ENCODE measurements at places on chromosomes 16 and 17.

DNA sequence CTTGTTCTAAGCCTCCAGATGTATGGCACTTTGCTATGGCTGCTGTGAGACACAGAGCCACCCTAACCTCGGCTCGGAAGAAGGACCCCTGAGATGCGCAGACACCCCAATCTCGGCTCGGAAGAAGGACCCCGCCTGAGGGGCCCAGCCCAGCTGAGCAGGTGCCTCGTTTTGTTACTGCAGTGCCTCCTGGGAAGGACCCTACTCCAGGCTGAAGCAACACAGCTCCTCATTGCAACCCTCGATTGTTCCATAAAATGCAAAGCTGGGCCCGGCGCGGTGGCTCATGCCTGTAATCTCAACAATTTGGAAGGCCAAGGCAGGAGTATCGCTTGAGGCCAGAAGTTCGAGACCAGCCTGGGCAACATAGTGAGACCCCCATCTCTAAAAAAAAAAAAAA is 61.3 kb downstream of the C16orf95 start:
- no peak for DNase-seq

- no peak for DNase-seq
These were observed 505.3 kb downstream of the HAPSTR1 start for GRCh38 chr16:9596788-9597187.

DNA sequence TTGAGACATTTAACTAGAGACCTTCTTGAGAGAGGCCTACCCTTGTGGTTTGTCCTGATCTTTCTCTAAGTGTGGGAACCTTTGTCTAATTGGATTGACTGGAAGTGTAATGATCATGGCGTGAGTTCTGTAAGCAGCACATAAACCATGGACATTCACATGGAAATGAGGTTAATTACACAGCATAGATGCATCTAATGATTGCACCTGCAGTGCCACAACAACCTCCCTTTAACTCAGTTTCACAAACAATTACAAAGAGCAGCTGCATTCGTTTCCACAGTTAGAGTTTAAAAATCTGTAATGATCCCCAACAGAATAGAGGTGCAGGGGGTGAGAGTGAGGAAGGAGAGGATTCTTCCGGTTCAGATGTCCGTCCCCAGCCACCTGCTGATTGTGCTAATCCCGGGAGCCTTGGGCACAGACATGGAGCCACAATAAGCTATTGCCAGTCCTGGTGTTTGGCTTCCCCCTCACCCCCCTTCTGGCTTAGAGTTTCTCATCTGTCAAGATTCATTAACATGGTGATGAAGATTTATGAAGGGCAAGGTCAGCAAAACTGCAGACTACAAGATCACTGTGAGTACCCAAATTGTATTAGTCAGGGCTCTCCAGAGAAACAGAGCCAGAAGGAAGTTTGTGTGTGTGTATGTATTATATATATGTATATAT is 659.2 kb upstream of the SOX9 start:
- DNase-seq, result no peak

DNA sequence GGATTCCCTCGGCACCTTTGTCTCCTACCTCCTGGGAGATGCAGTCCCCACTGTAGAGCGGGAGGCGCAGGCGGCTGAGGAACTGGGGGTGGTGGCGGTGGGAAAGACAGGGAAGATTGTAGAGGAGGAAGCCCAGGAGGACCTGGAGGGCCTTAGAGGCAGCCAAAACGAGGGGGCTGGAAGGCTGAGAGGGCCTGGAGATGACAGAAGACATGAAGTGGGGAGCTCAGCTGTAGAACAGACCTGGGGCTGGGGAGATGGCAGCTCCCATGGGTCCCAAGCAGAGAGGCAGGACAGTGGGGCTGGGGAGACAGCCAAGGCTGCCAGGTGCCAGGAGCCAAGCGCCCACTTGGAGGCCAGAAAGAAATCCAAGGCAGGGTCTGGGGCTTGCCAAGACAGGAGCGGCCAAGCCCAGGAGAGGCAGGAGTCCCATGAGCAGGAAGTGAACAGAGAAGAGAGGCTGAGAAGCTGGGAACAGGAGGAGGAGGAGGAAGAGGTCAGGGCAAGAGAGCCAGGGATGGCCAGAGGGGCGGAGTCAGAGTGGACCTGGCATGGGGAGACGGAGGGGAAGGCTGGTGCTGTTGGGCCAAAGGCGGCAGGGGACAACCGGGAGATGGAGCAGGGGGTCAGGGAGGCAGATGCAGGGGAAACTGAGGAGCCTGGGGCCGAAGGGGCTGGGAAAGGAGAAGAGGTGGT is 803 bp downstream of the APOBR start:
- no peak for DNase-seq

DNA sequence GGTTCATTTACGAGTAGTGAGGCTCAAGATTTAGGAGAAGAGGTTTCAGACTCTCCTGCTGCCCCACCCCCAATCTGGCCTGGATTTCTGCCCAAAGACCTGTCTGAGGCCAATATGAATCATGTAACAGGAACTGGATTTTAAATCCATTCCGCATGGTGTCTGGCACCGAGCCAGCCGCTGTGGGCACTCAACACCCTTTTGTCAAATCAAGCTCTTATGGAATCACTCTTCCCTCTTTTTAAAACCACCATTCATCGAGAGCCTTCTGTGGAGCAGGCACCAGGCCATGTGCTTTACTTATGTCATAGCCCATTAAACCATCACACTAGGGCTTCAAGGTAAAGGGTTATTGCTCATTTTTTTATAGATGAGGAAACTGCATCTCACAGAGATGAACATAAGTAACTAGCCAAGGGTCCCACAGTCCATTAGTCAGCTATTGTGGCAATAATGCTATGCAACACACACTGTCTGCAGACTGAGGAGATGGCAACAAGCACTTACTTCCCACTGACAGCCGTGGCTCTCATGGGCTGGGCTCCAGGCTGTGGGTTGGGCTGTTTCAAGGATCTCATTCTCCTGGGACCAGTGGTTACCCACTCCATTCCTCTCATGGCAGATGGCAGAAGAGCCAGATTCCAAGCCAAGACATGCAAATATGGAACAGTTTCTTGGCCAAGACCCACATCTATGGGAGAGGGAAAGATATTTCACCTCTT is 93.6 kb downstream of the WSCD1 start:
- no peak for DNase-seq

DNA sequence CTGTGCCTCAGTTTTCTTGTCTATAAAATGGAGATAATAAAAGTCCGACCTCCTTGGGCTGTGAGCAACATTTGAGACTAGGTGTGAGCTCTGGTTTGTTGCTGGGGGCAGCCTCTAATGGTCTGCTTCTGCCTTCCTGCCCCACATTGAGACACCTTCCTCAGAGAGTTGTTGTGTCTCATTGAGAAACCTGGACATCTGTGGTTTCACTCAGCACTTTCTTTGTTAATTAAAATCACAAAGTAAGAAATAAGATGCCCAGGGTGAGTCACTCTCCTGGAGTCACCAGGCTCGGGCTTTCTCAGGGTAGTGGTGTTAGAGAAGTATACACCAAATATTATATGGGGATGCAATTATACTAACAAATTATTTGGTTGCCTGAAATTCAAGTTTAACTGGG is 389.2 kb upstream of the SALL1 start:
- DNase-seq, result no peak

DNA sequence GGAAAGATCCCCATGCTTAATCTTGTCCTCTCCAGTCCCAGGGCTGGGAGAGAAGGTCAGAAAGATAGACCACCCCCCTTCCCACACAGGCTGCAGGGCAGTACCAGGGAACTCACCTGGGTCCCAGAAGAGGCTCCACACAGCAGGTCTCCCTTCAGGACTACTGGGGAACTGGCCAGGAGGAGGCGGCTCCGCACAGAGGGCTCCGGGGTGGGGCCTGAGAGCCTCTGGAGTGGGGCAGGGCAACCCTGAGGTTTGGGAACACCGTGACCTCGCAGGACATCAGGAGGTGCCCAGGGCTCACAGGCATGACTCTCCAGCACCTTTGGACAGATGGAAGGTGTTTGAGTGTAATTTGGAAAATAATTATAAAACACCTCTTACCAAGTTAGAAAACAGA is 11.0 kb downstream of the ABCA3 start:
- no peak for DNase-seq

DNA sequence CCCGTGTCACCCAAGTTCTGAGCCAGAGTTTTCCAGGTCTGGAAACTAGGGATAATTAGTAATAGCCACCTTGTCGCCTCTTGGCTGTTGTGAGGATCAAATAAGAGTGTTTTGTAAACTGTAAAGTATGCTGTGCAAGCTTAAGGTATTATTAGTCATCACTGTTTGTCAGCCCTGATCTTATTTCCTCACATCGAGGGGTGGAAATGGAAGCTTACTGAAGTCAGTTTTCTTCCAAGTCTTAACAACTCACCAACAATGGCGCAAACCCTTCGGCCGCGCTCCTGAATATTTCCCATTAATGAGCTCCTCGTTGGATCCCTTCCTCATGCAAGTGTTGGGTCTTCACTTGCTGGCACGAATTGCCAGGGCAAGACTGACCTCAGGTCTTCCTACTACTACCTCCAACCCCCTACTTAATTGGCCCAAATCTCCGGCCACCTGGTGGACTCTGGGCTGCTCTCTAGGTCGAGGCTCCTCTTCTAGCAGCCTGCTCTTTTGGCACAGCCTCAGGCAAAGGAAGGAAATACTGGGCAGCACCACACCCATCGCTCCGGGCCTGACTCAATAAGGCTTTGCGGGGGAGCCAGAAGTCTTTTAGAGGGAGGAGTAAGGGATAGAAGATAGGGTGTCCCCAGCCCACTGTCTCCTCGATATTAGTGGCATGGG is 885 bp upstream of the SLC35B1 start:
- no peak for DNase-seq

GRCh38 chr17:29042679-29043538 is at the start of gene PIPOX:
PIPOX (plus strand) TSS chr17:29043141; CDS start chr17:29043226, 85 bp downstream.
- no peak for DNase-seq

- DNase-seq, result peak; percentile 16
These were observed 445 bp downstream of the CIAO2B start for GRCh38 chr16:66933776-66934137.

DNA sequence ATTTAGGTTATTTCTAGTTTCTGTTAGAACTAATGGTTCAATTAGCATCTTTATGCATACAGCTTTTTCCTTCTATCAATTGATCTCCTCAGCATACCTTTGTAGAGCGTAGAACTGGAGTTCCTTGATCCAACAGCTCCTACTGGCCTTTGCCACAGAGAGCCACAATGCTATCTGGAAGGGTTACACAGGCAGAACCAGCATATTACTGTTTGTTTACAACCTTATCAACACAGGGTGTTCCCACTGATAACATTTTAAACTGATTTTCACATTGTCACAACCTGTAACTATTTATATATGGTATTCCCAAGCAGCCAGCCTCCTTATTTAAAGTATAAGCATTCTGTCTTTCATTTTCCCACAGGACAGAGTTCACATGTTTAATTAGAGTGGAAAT is 382.2 kb downstream of the MAF start:
- no peak for DNase-seq

GRCh38 chr16:55964923-55965475 is 89.8 kb upstream of the CES5A start:
- no peak for DNase-seq

- no peak for DNase-seq
These were observed 30.0 kb downstream of the IL21R start for GRCh38 chr16:27431773-27432532.

GRCh38 chr16:50308237-50308965 is 42.0 kb downstream of the ADCY7 start:
- DNase-seq, result no peak

- DNase-seq, result no peak
These were observed 32.0 kb downstream of the SPHK1 start for GRCh38 chr17:76416457-76416856.

DNA sequence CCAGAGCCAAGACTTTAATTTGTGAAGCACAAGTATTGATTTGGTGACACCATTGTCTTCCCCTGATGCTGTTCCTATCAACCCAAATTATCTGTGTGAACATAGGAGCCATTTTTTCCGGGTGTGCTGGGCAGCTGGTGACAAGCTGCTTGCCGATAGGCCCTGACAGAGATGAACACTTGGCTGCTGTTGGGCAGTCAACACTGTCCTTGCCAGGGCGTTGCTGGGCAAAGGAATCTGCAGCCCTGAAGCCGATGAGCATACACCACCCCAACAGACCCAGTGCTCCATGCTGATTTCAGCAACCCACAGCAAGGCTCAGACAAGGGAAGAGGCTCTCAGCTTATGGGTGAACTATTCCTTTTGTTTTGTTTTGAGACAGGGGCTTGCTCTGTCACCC is 105.4 kb downstream of the YPEL2 start:
- DNase-seq, result no peak

DNA sequence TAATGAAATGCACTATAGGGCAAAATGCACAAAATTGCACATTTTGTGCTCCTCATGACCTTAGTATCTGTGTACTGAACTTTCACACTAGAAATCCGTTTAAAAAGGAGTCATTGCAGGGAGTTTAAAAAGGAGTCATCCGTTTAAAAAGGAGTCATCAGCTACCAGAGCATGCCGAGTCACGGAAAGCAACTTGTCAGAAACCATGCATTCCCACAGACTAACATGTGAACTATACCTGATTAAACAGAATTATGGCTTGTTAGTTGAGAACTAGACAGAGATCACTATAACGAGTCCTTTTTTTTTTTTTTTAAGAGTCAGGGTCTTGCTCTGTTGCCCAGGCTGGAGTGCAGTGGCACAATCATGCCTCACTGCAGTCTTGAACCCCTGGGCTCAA is 35.9 kb downstream of the SLC6A4 start:
- no peak for DNase-seq

- DNase-seq, result no peak
These were observed 79.6 kb upstream of the TEKT1 start for GRCh38 chr17:6910987-6911603.

- no peak for DNase-seq
These were observed 184.0 kb downstream of the CYLD start for GRCh38 chr16:50925758-50926357.

DNA sequence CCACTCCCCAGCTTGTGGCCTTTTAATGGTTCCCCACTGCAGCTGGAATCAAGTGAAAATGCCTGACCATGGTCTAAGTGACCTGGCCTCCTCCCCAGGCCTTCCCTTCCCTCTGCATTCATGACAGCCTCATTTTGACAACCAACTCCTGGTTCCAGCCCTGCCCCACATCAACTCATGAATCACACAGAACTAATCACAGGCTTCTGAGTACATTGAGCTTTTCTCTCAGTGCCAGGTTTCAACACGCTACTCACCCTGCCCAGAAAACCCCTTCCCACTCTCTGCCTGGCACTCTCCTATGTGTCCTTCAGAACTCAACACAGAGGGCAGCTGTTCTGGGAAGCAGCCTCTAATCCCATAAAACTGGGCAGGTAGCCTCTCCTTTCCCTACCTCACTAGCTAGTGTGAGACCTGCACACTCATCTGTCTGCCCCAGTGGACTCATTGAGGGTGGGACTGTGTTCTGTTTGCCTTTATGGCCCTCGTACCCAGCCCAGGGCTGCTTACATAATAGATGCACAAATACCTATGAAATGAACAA is 313.6 kb downstream of the GRIN2A start:
- no peak for DNase-seq

GRCh38 chr17:51601622-51602261 is 341.4 kb downstream of the UTP18 start:
- DNase-seq, result no peak

- DNase-seq, result no peak
These were observed 345.8 kb upstream of the CDH5 start for GRCh38 chr16:66020642-66021041.

- no peak for DNase-seq
These were observed 11.7 kb upstream of the MAF start for GRCh38 chr16:79612207-79612606.

GRCh38 chr16:425740-426114 is 278 bp downstream of the RAB11FIP3 start:
- no peak for DNase-seq

- no peak for DNase-seq
These were observed 1410.9 kb upstream of the CDH8 start for GRCh38 chr16:63447121-63447520.

Data from stimulated activated CD4-positive, alpha-beta T cell treated with anti-CD3 and anti-CD28 coated beads, Interleukin-1b, Interleukin-23, amount 100 ng/mL, for 1 hour (primary cell).